ENCODE measurements at places on chromosomes 1 and 21.
A peak's percentile ranks its signal among the peaks of the same experiment; 100 is the strongest.

DNA sequence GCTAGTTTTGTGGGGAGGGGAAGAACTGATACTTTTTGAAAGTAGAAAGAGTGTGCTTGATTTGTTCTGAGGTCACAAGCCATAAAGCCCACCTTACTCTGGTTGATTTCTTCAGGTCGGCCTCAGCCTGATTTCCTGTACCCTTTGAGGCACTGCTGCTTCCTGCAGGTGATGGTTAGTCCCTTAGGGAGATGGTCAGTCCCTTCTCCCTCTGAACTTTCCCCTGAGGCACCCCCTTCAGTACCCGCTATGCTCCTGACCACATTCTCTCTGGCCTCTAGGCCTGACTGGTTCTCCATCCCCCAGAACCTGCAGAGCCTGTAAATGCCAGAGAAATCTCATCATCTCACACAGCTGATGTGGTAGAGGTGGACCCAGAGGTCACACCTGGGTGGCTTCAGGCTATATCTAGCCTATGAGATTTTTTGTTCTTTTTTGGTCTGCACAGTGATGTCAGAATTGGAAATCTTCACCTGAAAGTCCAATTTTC lies 15.0 kb upstream of the ID3 start:
- DNase-seq = no peak

- DNase-seq = no peak
These were observed 367.4 kb downstream of the DISC1 start for GRCh38 chr1:231993968-231994455.

DNA sequence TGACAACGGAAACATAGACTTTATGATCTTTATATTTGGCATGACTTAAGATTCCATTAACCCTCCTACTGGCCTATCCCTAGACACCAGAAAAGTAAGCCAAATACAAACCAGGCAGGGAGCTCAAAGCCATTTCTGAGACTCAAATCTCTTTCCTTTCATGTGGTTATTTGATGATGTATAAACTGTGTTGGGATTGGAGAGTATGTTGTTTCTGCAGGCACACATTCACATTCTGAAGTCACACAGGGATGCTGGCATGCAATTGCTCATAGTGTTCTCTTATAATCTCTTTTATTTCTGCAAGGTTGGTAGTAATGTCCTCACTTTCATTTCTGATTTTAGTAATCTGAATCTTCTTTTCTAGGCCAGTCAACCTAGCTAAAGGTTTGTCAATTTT lies 5.8 kb downstream of the ZMYND12 start:
- DNase-seq = no peak

DNA sequence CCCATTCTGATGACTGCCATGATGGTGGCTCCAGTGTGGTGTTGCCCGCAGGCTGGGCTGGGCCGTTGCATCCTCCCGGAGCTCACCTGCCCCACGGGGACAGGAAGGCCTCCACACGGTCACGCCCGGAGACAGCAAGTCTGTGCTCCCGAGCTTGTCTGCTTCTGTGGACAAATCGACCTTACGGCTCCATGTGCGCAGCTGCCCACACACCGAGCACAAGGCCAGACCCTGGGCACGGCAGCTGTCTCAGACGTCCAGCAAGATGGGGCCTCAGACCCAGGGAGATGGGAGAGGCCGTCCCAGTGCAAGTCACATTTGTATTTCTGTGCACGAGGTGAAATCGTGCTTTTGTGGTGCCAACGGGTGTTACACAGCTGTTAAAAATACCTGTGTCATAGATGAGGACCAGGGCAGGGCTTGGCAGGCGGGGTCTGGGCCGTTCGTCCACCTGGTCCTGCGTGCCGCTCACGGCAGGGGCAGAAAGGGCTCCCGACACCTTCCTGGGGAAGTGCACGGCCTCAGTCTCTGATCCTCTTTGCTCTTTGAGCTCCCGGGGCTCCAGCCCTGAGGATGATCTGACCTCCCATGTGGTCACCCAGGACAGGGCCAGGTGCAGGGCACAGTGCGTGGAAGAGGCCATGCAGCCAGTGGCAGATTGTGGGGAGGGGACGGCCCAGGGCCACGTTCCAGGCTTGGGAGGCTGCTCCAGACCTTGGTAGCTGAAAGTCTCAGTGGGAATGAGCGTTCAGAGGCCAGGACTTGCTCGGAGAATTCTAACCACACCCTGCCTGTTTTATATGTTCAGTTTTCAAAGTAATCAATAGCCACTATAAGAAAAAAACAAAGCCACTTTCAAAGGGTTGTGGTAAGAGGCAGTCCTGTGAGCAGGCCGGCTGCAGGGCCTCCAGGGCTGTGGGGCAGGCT lies 13.5 kb downstream of the COL6A1 start:
- peak; percentile 1 for DNase-seq

- DNase-seq = no peak
These were observed 17.7 kb upstream of the NTPCR start for GRCh38 chr1:232932486-232933425.

DNA sequence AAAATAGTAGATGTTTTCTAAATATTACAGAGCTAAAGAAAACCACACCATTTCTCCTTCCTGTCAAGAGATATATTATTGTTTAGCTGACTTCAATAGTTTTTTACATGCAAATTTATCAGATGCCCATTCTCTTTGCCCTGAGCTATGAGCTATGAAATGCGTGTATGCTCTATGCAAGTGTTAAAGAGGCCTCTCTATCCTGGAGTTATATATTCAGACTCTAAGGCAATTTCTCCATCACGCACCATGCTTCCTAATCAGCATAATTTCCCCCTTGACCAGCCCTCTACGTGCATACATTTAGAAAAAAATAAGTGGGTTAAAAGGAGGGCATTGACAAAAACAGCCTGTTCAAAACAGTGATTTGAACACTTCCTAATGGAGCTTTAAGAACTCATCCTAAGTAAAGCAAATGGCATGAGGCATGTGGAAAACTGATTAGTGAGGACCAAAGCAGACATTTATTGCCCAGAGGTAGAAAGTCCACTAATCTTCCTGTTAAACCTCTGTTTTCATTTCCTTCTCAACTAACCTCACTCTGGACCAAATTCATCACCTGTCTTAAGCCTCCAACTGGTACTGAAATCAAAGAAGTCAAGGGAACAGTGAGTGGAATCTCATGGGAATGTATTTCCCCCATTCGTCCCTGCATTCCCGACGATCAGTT lies 565.8 kb upstream of the PKN2 start:
- no peak for DNase-seq

GRCh38 chr1:86110451-86111129 lies 46.0 kb downstream of the COL24A1 start:
- no peak for DNase-seq

- DNase-seq = no peak
These were observed 616 bp downstream of the TAF12 start for GRCh38 chr1:28642056-28642846.

GRCh38 chr1:156648951-156649350 lies 7.0 kb downstream of the BCAN start:
- DNase-seq = no peak

- no peak for DNase-seq
These were observed 784 bp upstream of the KCND3 start for GRCh38 chr1:111990026-111990877.

- no peak for DNase-seq
These were observed 887 bp downstream of the SLC19A2 start for GRCh38 chr1:169484683-169485430.

GRCh38 chr21:26587736-26588201 lies 14.7 kb upstream of the CYYR1 start:
- no peak for DNase-seq

GRCh38 chr1:11731691-11732283 lies 4.1 kb upstream of the AGTRAP start:
- peak; percentile 33 for DNase-seq

DNA sequence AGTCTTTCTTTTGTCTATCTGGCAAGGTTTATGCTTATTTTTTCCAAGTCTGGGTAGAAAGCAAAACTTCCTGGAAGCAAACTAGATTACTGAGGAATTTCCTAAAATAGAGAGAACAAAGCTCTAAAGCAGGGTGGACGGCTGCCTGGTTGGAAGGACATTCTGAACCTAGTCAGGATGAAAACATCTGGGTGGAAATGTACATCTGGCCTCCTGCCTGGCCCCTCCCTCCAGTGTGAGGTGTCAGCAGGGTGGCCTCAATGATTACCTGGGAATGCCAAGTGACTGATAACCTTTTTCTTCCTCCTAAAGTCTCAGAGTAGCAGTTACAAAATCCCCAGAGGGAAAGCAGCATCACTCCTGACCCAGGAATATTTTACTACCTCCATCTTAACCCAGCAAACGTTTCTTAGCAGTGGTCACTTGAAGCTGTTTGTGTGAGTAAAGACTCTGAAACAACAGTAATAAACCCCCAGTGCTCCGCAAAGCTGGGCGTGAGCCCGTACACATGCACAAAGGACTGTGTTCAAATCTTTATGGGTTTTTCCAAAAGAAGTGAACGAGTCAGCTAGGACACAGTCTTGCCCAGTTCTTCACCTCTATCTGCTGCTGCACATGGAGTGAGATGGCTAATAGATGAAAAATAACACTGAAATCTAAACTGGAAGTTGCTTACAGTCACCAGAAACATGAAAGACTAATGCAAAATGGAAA lies 18.9 kb downstream of the ANGPTL7 start:
- DNase-seq = no peak

GRCh38 chr1:19630720-19631395 lies 13.3 kb upstream of the NBL1 start:
- DNase-seq = no peak

DNA sequence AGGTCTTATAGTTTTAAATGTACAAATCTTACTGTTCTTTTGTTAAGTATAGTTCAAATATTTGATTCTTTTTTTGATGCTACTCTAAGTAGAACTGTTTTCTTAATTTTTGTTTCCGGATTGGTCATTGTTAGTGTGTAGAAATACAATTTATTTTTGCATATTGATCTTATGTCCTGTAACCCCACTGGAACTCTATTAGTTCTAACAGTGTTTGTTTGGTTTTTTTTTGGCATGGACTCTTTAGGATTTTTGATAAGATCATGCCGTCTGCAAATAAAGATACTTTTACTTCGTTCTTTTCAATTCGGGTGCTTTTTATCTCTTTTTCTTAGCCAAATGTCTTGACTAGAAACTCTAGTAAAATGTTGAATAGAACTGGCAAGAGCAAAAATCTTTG lies 26.5 kb downstream of the GDAP2 start:
- no peak for DNase-seq

- DNase-seq = no peak
These were observed 38.5 kb downstream of the MSTO1 start for GRCh38 chr1:155648207-155649147.

GRCh38 chr1:177170756-177171535 lies at the start of gene BRINP2:
Gene BRINP2, plus strand, starts transcription at chr1:177170958. Its CDS starts 58,919 bp downstream, at chr1:177229877.
- DNase-seq = peak; percentile 83

DNA sequence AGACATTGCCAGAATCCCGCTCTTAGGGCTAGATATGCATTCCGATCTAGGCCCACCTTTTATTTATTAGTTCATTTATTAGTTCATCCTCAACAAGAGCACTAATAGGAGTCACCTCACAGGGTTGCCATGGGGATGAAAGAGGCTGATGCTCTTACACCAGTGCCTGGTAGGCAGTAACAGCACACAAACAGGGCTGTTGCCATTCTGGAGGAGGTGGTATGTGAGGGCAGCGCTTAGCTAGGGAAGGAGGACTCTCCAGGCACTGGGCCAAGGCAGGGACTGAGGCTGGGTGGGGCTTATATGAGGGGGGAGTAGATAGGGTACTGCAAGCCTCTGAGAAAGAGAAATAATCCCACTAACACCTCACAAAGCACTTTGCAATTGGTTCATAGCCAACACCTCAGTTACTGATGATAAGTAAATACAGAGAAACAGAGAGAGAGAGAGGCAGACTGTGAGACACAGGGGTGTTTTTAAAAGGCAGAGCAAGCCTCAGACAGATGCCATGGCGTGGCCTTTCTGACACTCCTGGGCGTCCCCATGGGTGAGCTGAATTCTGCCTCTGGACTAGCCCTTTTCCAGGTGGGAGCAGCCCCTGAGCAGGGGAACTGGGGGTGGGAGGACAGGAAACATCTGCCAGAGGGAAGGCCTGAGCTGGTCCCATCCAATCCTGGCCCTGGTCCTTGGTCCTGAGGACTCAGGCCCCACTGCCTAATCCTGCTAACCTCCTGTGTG lies 5.9 kb downstream of the FCGR2A start:
- DNase-seq = no peak

DNA sequence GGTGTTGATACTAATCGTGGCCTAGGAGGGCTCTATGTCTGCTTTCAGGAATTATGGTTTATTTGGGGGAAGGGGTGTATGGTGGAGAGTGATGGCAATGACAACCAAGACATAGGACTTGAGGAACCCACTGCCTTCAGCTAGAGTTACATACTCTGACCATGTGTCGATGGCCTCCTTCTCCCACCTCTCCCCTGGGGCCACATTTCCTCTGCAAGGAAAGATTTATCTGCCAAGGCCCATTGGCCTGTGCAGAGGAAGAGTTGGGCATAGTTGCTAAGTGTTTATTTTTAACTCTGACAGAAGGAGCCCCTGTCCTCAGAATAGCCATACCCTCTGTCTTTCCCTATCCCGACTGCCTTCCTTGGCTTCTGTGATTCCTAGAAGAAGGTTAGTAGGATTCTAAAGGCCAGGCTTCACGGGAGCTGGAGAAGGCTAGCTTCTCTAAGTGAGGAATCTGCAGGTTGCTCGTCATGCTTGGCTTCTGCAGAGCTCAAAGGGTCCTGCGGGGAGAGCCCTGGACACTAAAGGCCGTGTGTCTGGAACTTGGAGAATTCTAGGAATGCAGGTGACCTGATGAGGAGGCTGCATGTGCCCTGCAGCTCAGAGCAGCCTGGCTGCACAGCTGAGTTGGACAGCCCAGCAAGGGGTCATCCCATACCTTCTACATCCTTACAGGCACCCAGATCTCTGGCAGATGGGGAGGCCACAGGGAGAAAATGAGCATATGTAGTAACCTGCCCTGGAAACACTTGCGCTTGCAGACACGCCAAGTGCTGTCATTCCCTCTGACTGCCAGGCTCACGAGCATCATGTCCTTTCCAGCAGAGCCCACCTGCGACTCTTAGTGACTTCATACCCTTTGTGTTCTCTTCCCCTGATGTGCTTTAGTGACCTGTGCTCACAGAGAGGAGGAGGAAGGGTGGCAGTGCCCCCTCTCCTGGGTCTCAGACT lies 9.7 kb downstream of the MAPKAPK2 start:
- peak; percentile 38 for DNase-seq

DNA sequence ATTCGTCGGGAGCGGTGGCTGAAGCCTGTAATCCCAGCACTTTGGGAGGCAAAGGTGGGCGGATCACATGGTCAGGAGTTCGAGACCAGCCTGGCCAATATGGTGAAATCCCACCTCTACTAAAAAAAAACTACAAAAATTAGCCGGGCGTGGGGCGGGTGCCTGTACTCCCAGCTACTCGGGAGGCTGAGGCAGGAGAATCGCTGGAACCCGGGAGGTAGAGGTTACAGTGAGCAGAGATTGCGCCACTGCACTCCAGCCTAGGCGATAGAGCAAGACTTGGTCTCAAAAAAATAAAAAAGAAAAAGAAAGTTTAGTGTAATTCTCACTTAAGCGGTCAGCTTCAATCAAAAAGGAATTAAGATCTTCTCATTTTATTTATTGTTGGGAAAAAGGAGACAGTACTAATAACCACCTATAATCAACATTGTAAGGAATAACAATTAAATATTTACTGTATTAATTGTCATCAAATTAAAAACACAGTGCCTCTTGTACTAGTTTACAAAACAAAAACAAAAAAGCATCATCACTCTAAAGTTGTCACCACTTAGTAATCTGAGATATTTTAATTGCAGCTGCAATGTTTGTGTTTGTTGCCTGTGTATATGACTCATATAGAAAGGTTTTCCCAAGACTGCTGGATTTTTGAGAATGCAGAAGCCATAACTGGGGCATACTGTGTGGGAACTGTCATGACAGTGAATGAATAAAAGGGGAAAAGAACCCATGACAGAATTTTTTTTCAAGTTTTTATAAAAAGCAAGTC lies 3.7 kb downstream of the FBXO42 start:
- DNase-seq = no peak

GRCh38 chr1:117632269-117633067 lies 26.6 kb downstream of the TENT5C start:
- no peak for DNase-seq

Measured in nephron progenitor cell (in vitro differentiated cells).